ENCODE measurements at places on chromosomes 3 and 15.

GRCh38 chr3:123344175-123344906 lies 104.5 kb downstream of the ADCY5 start:
- DNase-seq = no peak

DNA sequence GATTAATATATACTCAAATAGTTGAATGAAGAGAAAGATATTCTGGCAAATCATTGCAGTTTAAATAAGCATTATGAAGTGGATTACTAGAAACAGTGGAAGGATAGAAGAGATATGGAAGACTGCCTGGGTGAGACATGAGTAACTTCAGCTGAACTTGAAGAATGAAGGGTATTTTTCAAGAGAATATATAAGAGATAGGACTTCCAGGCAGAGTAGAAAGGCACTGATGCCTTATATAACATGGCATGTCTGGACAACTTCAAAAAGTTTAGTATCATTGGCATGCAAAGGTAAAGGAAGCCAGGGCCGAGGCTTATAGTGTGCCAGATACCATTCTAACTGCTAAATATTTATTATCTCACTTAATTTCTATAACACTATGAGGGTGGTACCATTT lies 126.5 kb upstream of the SLC7A14 start:
- no peak for DNase-seq

DNA sequence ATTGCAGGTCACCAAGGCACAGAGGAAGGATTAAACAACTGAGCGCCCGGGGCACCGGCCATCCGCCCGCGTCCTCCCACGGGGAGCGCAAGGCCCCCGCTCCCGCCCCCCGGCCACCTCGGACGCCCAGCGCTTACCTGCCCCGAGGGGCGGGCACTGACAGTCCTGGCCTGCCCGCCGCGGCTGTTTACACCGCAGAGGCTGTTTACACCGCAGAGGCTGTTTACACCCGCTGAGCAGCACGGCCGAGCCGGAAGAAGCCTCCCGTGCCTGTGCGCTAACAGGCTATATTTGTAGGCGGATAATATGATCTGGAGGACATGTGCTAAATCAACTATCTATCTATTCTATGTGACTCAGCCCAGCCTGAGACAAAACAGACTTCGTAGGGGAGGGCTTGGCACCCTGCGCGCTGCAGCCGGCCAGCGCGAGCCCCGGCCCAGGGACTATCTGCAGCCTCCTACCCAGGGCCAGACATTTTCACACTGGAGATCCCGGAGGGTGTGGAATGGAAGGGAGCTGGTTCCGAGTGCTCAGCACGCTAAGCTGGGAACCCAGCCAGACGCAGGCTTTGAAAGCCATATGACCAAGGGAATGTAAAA lies at the start of gene LRRC2:
LRRC2 (minus strand) TSS at position 263 of the 602 bp plus-strand sequence. CDS start 14,711 bp downstream, outside the sequence.
- no peak for DNase-seq

DNA sequence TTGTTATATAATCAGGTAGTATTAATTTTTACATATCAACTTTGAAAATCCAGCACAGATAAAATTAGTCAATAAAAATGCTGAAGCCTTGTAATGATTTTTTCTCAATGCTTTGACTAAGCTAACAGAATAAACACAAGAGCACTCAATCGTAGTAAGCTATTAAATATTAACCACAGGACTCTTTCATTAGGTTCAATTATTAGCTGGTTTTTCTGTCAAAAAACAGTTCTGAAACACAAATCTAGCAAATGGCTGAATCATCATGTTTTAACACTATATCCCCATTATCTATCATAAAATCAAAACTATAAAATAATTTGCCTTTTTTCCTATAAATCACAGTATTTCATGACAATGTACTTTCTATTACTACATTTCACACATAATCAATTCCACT lies 69.6 kb downstream of the PLOD2 start:
- no peak for DNase-seq

All from GOT3 (cell line).